ENCODE measurements at places on chromosomes 2 and 18. TPM values are rescaled to one million over a fixed set of nuclear protein-coding genes. Genes with fewer than 3 reads are reported as not detected.

Gene SERPINB12
- not detected for total RNA-seq

DNA sequence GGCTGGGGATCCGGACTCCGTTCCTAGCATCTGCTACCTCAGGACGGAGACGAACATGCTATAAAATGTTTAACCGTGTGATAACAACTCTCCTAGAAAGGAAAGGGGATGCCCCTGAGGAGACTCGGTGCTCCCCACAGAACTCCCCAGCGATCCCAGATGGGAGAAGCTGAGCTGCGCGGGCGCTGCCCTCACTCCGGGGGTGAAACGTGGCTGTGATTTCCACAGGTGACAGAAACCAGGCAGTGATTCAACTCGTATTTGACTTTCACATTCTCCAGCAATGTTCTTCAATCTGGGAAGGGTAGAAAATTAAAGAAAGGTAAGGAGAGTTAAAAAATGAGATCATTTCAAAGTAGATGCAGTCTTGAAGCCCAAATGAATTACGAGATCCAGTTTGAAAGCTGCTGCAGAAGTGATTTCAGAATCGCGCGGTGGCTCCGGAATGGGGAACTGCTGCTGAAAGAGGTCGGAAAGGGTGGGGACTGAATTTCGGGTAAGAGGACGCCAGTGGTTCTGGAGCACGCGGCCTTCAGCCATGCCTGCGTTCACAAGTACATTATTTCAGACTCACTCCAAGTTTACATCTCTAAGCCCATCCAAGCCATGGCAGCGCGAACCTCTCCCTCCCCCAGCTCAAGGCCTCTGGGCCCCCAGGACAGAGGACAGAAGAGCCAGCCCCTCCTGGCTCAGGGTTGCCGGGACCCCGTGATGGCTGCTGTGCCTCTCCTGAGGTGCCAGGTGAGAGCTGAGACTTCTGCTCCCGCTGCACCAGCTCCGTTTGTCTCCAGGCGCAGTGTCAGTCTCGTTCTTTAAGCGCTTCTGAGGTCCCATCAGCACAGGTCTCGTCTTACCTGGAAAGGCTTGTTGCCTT lies 39.5 kb downstream of the ADNP2 start:
- no peaks in the 10 kb centered on the region for H3K4me1 ChIP-seq
- no peaks in the 10 kb centered on the region for H3K36me3 ChIP-seq
- no peak overlapping the region for H3K27ac ChIP-seq
- no peaks in the 10 kb centered on the region for H3K27me3 ChIP-seq
- DNase-seq = no peak
- H3K4me3 ChIP-seq = peak overlapping the region; percentile 49

GRCh38 chr18:8264861-8265411 lies 344.3 kb upstream of the RAB12 start:
- peaks cover 8% of the 10 kb centered on the region for H3K4me1 ChIP-seq
- no peaks in the 10 kb centered on the region for H3K27me3 ChIP-seq
- DNase-seq = no peak
- H3K27ac ChIP-seq = no peak overlapping the region

Gene RGPD3
- 0.17 TPM for total RNA-seq

- no peak for DNase-seq
- H3K27me3 ChIP-seq = no peaks in the 10 kb centered on the region
- no peak overlapping the region for H3K4me3 ChIP-seq
- H3K36me3 ChIP-seq = no peaks in the 10 kb centered on the region
- H3K27ac ChIP-seq = no peak overlapping the region
- 0 out of 2 replicates have a peak, but pooled peaks cover 2% of the 10 kb centered on the region for H3K4me1 ChIP-seq
These were observed 17.0 kb upstream of the TMEM18 start for GRCh38 chr2:694174-694573.
